ENCODE measurements at places on chromosomes 3 and 15. TPM values are rescaled to one million over a fixed set of nuclear protein-coding genes. Genes with fewer than 3 reads are reported as not detected.

MKRN2 gene
- total RNA-seq, result 41.9 TPM

ZNF106 gene
- total RNA-seq, result 144 TPM

TMEM45A gene
- total RNA-seq, result 0.11 TPM

THRB gene
- not detected for total RNA-seq

GP5 gene
- not detected for total RNA-seq

PLSCR2 gene
- not detected for total RNA-seq

CSNK1G1 gene
- 37.1 TPM for total RNA-seq

ANKUB1 gene
- total RNA-seq, result not detected

GPR87 gene
- total RNA-seq, result not detected

HCLS1 gene
- 203 TPM for total RNA-seq

GATM gene
- total RNA-seq, result 29.0 TPM

SUCNR1 gene
- not detected for total RNA-seq

RAB43 gene
- not detected for total RNA-seq

- peaks cover 60% of the 10 kb centered on the region for H3K36me3 ChIP-seq
- H3K4me3 ChIP-seq, result peak overlapping the region; percentile 93
- no peaks in the 10 kb centered on the region for H3K27me3 ChIP-seq
- peaks cover 12% of the 10 kb centered on the region for H3K4me1 ChIP-seq
- peak overlapping the region; percentile 42 for H3K27ac ChIP-seq
- no peak for DNase-seq
Observed at GRCh38 chr3:44762690-44763089, 1.1 kb downstream of the KIF15 start.

- DNase-seq, result no peak
- H3K27me3 ChIP-seq, result no peaks in the 10 kb centered on the region
- H3K36me3 ChIP-seq, result no peaks in the 10 kb centered on the region
- no peak overlapping the region for H3K27ac ChIP-seq
- no peak overlapping the region for H3K4me3 ChIP-seq
Observed at GRCh38 chr15:23073890-23074646, 34.7 kb upstream of the TUBGCP5 start.

- H3K27ac ChIP-seq, result no peak overlapping the region
- no peak for DNase-seq
- H3K36me3 ChIP-seq, result no peaks in the 10 kb centered on the region
- H3K4me3 ChIP-seq, result no peak overlapping the region
Observed at GRCh38 chr3:177523872-177524438, 326.7 kb upstream of the TBL1XR1 start.

DNA sequence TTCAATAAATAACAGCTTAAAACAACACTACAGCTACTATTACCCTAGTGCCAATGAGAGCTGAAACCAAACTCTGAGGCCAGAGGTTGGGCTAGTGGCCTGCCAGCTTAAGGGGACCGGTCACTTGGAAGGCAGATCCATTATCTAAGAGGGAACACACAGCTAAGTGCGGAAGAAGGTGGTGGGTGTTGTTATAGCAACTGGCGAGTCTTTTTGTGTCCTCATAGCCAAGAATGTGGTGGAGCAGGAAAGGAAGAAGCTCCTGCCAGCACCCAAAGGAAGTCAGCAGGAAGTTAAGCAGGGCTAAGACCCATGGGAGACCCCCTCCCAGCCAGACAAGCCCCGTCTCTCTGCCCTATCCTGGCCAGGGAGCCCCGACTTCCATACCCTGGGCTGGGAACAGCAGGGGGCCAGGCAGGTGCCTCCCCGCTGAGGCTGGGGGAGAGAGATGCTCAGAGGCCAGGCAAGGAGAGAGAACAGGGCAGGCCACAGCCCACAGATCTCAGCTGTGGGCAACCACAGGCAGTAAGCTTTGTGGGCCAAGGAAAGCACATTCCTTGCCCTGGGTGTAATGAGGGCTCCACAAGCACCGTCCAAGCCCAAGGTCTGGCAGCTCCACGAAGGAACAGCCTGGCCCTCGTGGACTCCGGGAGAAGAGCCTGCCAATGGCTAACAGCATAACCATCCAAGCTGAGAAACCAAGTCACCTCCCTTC is 34.0 kb upstream of the HRH1 start:
- no peak for DNase-seq
- H3K4me3 ChIP-seq, result no peak overlapping the region
- H3K36me3 ChIP-seq, result no peaks in the 10 kb centered on the region

DNA sequence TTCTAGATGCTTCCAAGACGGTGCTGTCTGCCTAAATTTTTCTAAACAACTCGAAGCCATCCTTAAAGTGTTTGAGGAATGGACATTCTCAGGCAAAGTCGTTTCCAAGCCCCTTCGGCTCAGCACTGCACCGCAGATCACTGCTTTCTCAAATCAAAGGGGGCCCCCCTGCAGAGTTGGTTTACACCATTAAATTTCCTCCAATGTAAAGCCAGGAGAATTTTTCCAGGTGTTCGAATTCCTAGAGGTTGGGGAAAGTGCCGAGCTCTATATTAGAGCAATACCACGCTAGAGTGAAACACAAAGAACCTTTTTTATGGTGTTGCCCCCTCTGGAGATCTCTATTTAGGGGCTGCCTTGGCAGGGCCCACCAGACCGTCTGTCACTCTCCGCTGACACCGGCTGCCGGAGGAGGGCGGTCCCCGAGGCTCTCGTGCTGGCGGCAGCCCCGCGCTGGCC is 277.9 kb upstream of the NR2F2 start:
- no peak overlapping the region for H3K4me3 ChIP-seq
- no peak overlapping the region for H3K27ac ChIP-seq
- H3K4me1 ChIP-seq, result no peaks in the 10 kb centered on the region
- H3K36me3 ChIP-seq, result no peaks in the 10 kb centered on the region

DNA sequence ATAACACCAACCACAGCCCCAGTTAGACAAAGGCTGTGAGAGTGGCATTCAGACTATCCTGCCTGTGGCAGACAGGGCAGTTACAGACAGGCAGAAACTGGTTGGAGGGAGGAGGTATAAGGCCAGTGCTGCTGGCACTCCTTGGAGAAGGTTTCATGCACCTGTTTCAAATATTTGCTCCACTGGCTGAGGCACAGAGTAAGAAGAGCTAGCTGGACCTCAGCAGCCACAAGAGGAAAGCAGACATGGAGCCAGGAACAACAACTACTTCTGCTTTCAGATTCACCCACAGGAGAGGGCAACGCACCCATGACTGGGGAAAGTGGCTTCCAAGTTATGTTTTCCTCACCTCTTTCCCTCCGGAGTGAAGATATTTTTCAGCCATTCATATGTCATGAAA is 11.5 kb upstream of the PRKAR2A start:
- H3K36me3 ChIP-seq, result no peaks in the 10 kb centered on the region
- no peaks in the 10 kb centered on the region for H3K27me3 ChIP-seq
- DNase-seq, result no peak
- H3K4me1 ChIP-seq, result peaks cover 2% of the 10 kb centered on the region
- no peak overlapping the region for H3K4me3 ChIP-seq
- H3K27ac ChIP-seq, result no peak overlapping the region

GRCh38 chr3:97665896-97666295 is 98.7 kb upstream of the ARL6 start:
- H3K4me3 ChIP-seq, result no peak overlapping the region
- DNase-seq, result no peak
- no peaks in the 10 kb centered on the region for H3K36me3 ChIP-seq
- no peaks in the 10 kb centered on the region for H3K27me3 ChIP-seq
- H3K4me1 ChIP-seq, result no peaks in the 10 kb centered on the region

DNA sequence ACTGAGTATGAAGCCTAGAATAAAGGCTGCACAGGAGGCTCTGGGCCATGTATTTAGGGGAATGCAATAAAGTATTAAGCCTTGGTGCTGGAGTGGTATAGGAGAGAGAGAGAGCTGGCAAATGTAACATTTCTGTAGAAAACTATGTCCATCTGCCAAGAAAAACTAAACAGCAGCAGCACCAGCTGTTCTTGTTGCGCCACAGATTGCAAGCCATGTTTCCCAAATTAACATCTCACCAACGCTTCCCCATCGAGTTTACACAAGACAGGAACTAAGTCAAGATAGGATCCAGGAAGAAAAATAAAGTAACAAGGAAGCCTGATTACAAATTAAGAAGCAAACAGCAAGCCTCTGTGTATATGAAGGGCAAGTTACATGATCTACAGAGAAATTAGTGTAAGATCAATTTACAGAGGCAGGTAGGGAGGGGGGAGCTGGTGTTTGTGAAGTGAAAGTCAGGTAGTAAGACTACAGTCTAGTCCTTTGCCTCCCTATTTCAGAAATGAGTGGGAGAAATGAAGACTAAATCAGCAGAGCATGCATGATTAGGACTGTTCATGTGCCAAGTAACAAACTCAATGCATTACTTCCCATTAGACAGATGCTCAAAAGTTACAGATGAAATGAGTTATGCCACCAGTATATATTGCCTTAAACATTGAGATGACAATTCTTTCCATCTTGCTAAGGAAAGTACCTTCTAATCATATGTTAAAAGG is 900.5 kb downstream of the EPHA3 start:
- DNase-seq, result no peak
- no peak overlapping the region for H3K4me3 ChIP-seq

GRCh38 chr3:171228240-171228639 is 201.7 kb upstream of the SLC2A2 start:
- no peak overlapping the region for H3K4me3 ChIP-seq
- no peaks in the 10 kb centered on the region for H3K36me3 ChIP-seq
- no peaks in the 10 kb centered on the region for H3K4me1 ChIP-seq
- no peaks in the 10 kb centered on the region for H3K27me3 ChIP-seq
- H3K27ac ChIP-seq, result no peak overlapping the region

- H3K27me3 ChIP-seq, result no peaks in the 10 kb centered on the region
- no peak overlapping the region for H3K4me3 ChIP-seq
- H3K36me3 ChIP-seq, result no peaks in the 10 kb centered on the region
- H3K27ac ChIP-seq, result no peak overlapping the region
Observed at GRCh38 chr3:26472345-26472744, 150.2 kb upstream of the LRRC3B start.

GRCh38 chr15:80495401-80495942 is 91.3 kb downstream of the ARNT2 start:
- no peak for DNase-seq
- no peak overlapping the region for H3K27ac ChIP-seq
- H3K27me3 ChIP-seq, result no peaks in the 10 kb centered on the region
- no peak overlapping the region for H3K4me3 ChIP-seq
- H3K4me1 ChIP-seq, result peaks cover 23% of the 10 kb centered on the region

GRCh38 chr15:49742381-49742780 is 121.5 kb downstream of the DTWD1 start:
- DNase-seq, result no peak
- H3K27ac ChIP-seq, result no peak overlapping the region
- H3K4me1 ChIP-seq, result no peaks in the 10 kb centered on the region

GRCh38 chr3:73235768-73236167 is 174.3 kb downstream of the EBLN2 start:
- no peak overlapping the region for H3K4me3 ChIP-seq
- no peak overlapping the region for H3K27ac ChIP-seq
- H3K36me3 ChIP-seq, result no peaks in the 10 kb centered on the region
- no peaks in the 10 kb centered on the region for H3K27me3 ChIP-seq
- H3K4me1 ChIP-seq, result peaks cover 26% of the 10 kb centered on the region

DNA sequence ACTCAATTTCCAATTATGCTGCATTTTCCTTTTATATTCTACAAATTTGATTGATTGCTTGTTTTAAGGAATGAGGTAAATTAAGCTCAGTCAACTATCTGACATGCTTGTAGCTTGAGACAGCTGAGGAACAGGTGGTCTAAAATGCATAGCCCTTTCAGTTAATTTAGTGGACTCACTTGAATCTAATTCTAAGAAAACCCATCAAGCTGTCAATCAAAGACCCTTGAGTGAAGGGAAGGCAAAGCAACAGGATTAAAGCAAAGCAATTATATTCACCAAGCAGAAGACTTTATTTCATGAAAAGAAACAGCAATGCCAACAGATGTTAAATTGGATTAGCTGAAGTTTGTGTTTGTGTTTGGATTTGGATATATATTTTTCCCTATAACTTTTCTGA is 228.5 kb downstream of the ARPP21 start:
- no peak overlapping the region for H3K27ac ChIP-seq
- DNase-seq, result no peak
- H3K27me3 ChIP-seq, result no peaks in the 10 kb centered on the region
- H3K4me1 ChIP-seq, result no peaks in the 10 kb centered on the region
- H3K36me3 ChIP-seq, result no peaks in the 10 kb centered on the region
- no peak overlapping the region for H3K4me3 ChIP-seq

GRCh38 chr15:96182736-96183513 is 147.6 kb upstream of the NR2F2 start:
- no peaks in the 10 kb centered on the region for H3K4me1 ChIP-seq
- no peak overlapping the region for H3K27ac ChIP-seq
- DNase-seq, result no peak
- H3K36me3 ChIP-seq, result no peaks in the 10 kb centered on the region

GRCh38 chr3:42780398-42780797 is 7.3 kb upstream of the CCDC13 start:
- no peak overlapping the region for H3K4me3 ChIP-seq
- no peaks in the 10 kb centered on the region for H3K4me1 ChIP-seq
- no peak overlapping the region for H3K27ac ChIP-seq
- DNase-seq, result no peak

- DNase-seq, result no peak
- peaks cover 96% of the 10 kb centered on the region for H3K4me1 ChIP-seq
- H3K4me3 ChIP-seq, result peak overlapping the region; percentile 19
- H3K27me3 ChIP-seq, result no peaks in the 10 kb centered on the region
- peaks cover 12% of the 10 kb centered on the region for H3K36me3 ChIP-seq
- peak overlapping the region; percentile 84 for H3K27ac ChIP-seq
Observed at GRCh38 chr3:46986055-46986730, 6.7 kb downstream of the NBEAL2 start.

- H3K27me3 ChIP-seq, result no peaks in the 10 kb centered on the region
- no peak for DNase-seq
- no peaks in the 10 kb centered on the region for H3K36me3 ChIP-seq
- no peaks in the 10 kb centered on the region for H3K4me1 ChIP-seq
- no peak overlapping the region for H3K27ac ChIP-seq
- H3K4me3 ChIP-seq, result no peak overlapping the region
Observed at GRCh38 chr3:24299806-24300626, 194.6 kb downstream of the THRB start.

DNA sequence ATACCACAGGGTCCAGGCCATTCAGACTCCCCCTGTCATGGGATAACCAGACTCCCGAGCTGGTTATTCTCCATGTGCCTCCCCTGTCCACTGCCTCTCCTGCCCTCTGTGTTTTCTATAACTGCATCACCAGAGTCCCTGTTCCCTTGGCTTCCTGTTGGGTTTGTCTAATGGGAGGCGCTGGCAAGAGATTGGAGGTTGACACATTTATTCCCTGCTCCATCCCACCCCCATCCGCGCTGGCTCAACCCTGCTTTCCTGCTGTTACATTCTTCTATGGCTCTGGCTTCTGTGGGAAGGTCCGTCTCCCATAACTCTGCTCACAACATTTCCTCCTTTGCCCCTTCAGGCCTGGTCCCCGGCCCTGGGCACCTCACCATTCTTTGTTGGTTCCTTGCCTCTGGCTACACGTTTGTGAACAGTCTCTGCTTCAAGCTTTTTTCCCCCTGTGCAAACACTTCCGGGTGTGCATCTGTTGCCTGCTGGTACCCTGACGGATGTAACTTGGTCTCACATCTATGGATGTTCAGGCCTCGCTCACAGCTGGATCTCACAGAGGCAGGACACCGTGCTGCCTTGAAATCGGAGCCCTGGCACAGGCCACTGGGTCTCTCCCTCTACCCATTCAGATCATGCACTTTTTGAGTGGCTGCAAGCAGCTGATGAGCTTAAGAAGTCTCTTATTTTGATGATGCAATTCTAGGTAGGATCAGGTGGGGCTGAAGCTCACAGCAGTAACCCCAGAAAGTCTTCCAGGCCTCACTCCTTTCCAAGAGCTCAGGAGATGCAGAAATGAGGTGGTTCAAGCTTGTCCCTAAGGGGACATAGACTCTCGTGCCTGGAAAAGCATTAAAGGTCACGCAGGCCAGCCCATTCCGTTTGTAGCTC is 68.6 kb upstream of the ATP13A3 start:
- H3K27ac ChIP-seq, result no peak overlapping the region
- peaks cover 11% of the 10 kb centered on the region for H3K4me1 ChIP-seq
- H3K36me3 ChIP-seq, result no peaks in the 10 kb centered on the region
- no peak overlapping the region for H3K4me3 ChIP-seq
- no peak for DNase-seq
- no peaks in the 10 kb centered on the region for H3K27me3 ChIP-seq
